Osteocyte (in vitro differentiated cells): ENCODE measurements at places on chromosomes 12 and 14.

DNA sequence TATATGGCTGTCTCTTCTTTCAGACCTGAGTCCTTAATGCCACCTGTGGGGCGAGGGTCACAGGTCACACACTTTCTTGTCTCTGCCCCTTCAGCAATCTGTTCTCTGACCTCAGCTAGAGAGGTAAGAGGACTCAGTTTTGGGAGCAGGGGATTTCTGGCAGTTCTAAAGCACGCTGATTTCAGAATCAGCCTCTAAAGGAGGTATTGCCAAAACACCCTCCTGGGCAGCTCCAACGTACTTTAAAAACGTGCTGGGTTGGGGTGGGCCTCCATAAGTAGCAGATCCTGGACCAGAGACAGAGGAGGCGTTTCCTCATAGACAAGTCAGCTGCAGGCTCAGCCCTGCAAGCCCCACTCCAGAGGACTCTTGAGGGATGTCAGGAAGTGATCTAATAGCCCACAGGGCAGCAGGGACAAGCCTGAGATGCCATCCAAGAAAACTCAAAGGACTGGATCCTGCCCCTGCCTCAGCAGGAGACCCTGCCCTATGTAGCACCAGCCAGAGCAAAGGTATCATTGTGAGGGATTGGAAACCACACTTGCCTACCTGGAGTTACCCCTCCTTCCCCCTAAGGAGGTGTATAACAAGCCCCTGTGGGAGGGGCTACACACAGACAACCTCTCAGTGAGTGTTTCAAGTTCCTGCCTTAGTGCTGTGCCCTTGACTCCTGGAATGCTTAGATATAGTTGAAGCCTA is 8.5 kb downstream of the CTDSP2 start:
- DNase-seq = no peak

GRCh38 chr12:1927751-1928351 is 9.4 kb upstream of the CACNA2D4 start:
- DNase-seq = peak; percentile 78

DNA sequence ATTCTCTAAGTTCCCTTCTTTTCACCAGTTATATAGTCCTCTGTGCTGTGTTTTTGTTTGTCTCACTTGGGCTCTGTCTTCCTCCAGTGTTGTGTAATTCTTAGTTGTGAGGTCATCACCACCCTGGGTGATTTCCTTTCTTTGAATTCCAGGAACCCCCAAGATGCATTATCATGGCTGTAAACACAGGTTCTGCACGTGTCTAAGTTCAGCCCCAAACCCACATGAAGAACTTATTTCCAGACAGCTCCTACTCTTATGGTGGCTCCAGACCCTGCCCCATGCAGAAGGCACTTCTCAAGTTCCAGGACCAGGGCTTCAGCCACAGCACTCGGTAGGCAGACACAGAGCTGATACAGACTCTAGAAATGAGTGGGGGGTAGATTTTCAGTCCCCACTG is 560.5 kb downstream of the BCL11B start:
- DNase-seq = no peak

DNA sequence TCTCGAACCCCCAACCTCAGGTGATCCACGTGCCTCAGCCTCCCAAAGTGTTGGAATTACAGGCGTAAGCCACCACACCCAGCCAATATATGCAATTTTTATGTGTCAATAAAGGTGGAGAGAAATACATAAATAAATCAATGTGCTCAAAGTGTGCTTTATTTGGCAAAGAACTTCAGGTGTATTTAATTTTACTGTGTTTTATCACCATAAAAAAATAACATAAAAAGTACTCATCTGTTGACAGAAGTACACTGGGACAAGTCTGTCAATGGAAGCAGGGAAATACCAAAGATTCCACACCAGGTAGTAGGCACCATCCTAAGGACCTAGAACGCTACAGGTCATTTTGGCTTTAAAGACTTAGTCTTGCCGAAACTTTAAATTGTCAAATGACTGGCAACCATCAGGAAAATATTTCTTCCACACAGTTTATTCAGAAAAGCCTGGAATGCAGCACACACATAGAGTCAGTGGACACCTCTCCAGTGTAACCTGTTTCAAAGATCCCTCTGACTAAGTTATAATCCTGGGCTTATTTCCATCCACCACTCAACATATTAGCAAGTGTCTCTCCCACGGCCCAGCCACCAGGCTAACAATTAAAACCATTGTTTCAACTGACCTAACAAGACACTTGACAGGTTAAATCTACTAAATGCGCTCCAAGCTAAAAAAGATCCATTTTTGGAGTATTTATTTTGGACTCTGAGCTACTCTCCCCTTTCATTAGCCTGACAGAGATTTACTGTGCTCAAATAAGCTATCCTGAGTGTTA is 4.2 kb downstream of the ERO1A start:
- no peak for DNase-seq

- no peak for DNase-seq
These were observed 24.9 kb downstream of the CRACR2A start for GRCh38 chr12:3727877-3728632.
